H7 (cell line): ENCODE measurements at places on chromosomes 2 and 18.
A peak's percentile ranks its signal among the peaks of the same experiment; 100 is the strongest.

DNA sequence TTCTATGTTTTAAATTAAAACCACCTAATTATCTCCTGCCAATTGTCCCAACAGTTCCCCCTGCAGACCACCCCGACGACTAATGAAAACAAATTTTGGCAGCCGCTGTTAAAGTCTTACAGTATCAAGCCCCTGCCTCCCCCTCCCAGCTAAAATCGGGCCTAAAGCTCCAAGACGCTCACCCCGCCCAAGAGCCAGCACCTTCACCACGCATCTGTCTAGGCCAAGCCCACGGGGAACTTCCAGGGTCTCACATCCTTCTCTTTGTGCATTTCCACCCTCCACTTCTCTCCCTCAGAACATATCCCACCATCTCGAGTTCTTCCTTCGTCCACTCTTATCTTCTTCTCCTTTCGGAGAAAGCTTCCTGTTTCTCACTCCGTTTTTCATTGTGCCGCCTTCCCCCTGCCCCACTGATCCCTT lies 445 bp downstream of the PRPF40A start:
- peak; percentile 10 for DNase-seq

DNA sequence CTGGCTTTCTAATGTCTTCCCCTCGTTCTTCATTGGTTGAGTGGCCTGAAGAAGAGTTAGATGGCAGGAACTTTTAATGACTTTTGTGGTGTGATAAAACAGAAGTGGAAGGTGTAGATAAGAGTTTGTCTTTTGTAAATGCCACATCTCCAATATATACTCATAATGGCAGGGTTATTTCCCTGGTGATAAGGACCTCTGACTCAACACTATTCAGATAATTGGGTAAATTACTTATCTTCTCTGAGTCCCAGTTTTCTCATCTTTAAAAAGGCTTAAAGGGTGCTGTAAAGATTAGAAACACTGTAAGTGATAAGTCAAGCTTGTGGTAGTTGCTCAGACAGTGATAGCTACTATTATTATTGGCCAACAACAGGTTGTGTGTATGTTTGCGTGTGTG lies 9.5 kb downstream of the KLHL14 start:
- no peak for DNase-seq

- DNase-seq = no peak
Observed at GRCh38 chr2:207513551-207514257, 16.1 kb upstream of the CREB1 start.

GRCh38 chr2:16871411-16871810 lies 205.8 kb upstream of the CYRIA start:
- DNase-seq = no peak

- no peak for DNase-seq
Observed at GRCh38 chr2:105344704-105345345, 7.5 kb downstream of the C2orf49 start.

- DNase-seq = no peak
Observed at GRCh38 chr2:174259981-174260380, 11.6 kb upstream of the OLA1 start.

DNA sequence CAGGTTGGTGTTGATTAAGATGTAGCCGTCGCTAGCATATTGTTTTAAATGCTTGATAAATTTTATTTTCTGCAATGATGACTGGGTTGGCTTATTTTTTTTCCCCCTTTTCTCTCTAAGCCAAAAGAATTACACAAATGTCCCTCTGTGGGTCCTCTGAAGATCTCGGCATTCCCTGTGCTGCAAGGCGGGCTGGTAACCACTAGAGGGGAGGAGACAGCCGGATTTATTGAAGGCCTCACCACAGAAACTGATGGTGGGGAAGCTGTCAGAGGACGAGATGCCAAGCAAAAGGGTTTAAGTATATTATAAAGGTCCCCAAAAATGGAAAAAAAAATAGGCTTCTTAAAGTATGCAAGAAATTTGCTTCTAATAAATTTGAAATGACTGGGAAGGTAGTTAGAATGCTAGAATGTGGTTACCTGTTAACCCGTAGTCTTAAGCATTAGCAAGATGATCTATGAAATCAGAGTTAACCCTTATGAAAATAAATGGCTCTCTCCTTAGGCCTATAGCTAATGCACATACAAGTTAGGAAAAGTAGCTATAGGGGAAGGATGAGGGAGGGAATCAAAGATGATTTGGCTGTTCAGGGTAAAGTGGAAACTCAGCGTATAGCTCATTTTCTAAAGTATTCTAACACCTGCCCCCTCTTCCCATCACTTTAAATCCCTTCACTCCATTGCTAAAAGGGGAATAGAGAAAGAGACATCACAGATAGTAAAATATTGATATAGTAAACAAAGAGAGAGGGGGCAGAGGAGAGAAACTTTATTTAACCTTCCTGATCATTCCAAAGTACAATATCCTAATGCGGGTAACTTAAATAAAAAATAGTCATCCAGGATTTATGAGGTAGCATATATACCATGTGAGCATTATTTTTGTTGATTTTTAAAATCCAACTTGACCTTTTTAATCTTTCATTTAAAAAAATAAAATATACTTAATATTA lies 894.5 kb upstream of the POU3F3 start:
- peak; percentile 32 for DNase-seq

GRCh38 chr2:238296638-238297457 lies 8.4 kb upstream of the PER2 start:
- no peak for DNase-seq

DNA sequence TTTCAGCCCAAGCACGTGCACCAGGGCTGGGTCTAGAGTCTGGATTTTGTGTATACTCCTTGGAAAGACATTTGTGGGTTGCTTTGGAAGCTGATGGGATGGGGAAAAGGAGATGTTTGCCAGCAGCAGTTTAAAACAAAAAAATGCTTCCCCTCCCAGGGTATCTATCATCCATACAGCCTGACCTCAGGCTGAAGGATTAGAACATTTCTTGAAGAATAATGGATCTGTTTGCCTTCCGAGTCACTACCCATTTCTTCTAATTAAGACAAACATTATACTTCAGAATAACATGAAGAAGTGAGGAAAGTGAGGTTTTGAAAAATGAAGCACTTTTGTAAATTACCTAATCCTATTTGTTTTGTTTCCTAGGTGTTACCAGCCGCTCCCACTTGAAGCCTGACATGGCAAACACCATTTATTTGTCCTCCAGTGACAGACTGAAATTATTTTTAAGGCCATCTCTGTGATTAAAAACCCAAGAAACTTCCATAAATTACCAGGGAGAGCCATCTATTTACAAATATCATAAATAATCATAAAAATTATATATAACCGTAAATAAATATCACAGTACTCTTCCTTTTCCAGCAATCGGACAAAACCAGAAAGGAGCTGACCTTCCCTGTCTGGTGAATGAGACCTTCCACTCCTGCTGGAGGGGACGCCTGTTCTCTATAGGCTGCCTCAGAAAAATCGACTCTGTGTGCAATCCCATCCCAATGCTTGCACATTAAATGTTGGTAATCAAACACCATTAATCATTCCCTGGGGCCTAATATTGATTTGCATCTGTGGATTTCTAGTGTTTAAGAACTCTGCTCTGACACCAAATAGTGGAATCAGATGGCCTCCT lies 106.8 kb downstream of the C1D start:
- DNase-seq = no peak

DNA sequence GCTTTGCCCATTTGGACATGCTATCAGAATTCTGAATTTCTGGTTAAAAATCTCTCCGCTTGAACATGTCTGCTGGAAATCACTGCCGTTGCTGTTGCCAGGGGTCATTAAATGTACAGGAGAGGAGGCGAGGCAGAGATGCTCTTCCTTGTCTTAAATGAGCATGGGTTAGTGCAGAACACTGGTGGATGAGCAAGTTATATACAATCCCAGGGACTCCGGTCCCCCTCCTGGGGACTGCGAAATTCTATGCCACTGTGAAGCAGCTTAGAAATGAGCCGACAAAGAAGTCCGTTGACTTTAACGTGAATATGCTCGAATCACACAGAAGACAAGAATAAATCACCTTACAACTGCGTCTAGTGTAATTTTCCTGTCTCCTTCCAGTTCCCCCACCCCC lies 95.1 kb upstream of the KLHL14 start:
- no peak for DNase-seq

- no peak for DNase-seq
Observed at GRCh38 chr2:157216286-157216965, 41.1 kb upstream of the GALNT5 start.

DNA sequence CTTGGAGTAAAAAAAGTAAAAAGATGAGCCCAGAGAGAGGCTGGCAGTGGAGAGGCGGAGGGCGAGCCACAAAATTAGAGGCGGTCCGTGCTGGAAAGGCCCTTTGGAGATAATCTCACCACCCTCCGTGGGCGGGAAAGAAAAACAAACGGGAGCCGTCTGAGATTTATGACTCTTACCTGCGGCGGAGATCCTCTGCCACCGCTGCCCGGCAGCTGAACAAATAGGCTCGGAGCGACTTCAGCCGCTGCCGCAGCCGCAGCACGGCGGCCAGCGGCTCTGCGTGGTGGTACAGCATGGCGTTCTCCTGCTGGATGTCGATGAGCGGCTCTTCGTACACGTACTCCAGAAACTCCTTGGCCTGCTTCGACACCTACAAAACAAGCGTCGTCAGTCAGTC lies 94.6 kb downstream of the PLEKHM3 start:
- peak; percentile 27 for DNase-seq

- no peak for DNase-seq
Observed at GRCh38 chr2:134713176-134713575, 5.6 kb downstream of the TMEM163 start.

DNA sequence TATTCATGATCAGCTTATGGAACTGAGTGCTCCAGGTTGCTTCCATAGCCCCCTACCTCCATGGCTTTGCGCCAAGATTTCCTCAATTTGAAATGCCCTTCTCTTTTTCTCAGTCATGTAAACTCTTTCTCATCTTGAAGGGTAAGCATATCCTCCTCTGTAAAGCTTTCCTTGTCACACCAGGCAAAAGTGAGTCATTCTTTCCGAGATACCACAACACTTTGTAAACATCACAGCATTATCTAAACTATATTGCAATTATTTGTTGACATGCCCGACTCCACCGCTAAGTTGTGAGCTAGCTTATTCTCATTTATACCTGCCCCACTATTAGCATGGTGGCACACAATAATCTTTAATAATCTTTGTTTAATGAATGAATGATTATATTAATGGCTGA lies 419.5 kb upstream of the CHST9 start:
- DNase-seq = no peak

- DNase-seq = no peak
Observed at GRCh38 chr2:162028511-162028910, 45.5 kb downstream of the DPP4 start.

DNA sequence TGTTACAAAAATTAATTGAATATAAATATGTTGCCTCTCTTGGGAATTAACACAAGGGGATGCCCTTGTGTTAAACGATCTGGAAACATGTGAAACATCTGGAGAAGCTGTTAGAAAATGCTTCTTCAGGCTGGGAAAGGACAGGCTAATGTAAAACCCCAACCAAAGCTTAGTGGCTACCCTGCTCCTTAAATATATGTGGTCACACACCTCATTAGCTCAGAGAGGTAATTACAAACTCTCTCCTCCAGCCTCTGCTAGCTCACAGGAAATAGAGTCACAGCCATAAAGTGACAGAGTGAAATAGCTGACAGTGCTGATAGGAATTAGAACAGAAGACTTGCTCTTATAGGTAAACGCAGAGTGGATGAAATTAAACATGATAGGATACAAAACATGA lies 155.9 kb downstream of the RAB3GAP1 start:
- no peak for DNase-seq

- DNase-seq = no peak
Observed at GRCh38 chr2:106878206-106878605, 7.8 kb downstream of the ST6GAL2 start.

DNA sequence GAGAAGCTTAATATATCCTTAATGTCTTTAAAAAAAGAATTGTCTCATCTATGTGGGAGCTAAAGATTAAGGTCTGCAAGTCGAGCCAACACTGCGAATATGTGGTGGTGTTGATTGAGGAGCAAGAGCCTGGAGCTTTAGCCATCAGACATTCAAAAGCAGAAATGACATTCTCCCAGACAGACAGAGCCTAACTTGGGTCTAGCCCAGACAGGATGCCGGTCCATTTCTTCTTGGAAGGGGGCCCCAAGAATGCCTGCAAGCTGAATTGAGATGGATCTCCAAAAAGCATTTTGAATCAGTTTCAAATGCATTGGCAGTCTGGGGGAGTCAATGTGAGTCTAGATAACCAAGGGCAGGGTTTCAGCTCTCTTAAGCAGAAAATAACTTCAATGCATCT lies 30.1 kb upstream of the EML4 start:
- no peak for DNase-seq

GRCh38 chr2:202152104-202152715 lies 79.2 kb downstream of the KIAA2012 start:
- DNase-seq = no peak

DNA sequence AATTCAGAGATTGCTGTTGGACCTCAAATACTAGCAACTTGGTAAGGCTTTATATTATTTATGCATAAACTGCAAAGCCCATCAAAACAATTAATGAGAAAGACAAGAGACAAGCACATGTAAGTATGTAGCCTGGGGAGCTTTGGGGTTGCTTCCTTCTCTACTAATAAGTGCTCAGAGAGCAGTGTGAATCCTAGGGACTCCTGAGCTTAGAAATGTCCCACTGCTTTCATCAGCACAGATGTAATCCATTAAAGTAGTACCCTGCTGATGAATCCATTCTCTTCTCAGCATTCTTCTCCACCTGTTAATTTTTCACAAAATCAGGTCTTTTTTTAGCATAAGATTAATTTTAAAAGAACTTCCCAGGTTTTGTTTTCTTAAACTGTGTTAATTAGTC lies 485.6 kb downstream of the PTH2R start:
- DNase-seq = peak; percentile 17

DNA sequence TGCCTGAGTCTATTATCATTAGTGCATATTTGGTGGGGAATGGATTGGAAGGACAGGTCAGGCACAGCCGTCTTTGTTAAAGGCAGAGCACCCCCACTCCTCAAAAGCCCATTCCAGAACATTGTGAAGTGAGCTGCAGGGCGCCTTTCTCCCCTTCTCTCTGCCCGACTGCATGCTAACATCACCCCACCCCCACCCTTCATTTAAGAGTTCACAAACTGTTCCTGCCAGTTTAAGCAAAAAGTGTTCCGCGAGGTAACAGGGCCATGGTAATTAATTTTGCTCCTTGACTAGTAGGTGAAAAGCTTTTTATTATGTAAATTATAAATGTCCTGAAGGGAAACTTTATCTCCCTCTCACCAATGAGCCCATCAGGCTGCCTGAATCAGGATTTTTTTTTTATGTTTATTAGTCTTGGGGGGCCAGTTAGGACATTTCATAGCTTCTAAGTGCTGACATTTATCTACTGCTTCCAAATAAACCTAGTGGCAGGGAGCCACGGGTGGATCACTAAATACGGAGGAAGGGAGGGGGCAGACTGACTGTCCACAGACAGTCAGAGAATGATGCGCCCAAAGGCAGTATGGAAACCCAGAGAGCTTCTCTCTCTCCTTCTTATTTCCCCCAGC lies 99.4 kb downstream of the FTCDNL1 start:
- peak; percentile 16 for DNase-seq

GRCh38 chr2:95315801-95316411 lies 18.8 kb downstream of the KCNIP3 start:
- DNase-seq = no peak

DNA sequence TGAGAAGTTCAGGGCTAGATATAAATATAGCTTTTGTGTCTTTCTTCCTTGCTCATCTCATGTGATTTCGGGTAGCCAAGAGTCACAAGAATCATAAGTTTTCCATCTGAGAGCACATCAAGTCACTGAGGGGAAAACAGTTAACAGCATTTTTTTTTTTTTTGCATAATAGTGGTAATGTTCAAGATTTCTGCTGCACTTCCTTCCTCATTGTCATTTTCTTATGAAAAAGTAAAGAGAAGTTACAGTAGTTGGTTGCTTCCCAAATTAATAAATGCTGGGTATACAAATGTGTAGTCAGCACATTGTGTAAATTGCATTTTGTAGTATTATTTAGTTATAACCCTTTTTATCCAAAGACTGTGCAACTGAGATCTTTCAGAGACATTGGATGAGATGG lies 93.6 kb downstream of the ZEB2 start:
- DNase-seq = no peak
